ENCODE measurements at places on chromosomes 7 and 10. TPM values are rescaled to one million over a fixed set of nuclear protein-coding genes. Genes with fewer than 3 reads are reported as not detected.

Gene CYP26C1
- total RNA-seq, result not detected

Gene ELMO1
- total RNA-seq, result not detected

Gene GATA3
- total RNA-seq, result 1.7 TPM

Gene C7orf33
- not detected for total RNA-seq

Gene FZD8
- total RNA-seq, result 26.5 TPM

Gene DLX6
- 0.54 TPM for total RNA-seq

Gene UNCX
- not detected for total RNA-seq

Gene NUP42
- total RNA-seq, result 30.1 TPM

Gene TRIM73
- 2.4 TPM for total RNA-seq

Gene CLEC2L
- total RNA-seq, result not detected

Gene HOXA7
- total RNA-seq, result 5.1 TPM

GRCh38 chr10:97297556-97298222 is 5.3 kb upstream of the ARHGAP19 start:
- DNase-seq, result no peak

GRCh38 chr10:6195376-6195775 is 7.4 kb upstream of the PFKFB3 start:
- no peak for DNase-seq

DNA sequence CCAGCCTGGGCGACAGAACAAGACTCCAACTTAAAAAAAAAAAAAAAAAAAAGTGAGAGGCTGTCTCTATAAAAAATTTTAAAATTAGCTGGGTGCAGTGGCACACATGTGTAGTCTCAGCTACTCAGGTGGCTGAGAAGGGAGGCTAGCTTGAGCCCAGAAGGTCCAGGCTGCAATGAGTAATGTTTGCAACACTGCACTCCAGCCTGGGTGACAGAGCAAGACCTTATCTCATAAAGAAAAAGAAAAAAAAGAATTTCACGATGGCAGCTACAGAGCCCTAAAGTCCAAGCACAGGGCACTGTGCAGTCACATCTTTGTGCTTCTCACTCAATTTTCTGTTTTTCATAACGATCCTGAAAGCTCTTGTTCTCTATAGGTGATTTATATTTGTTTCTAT is 209.5 kb upstream of the KCTD7 start:
- no peak for DNase-seq

DNA sequence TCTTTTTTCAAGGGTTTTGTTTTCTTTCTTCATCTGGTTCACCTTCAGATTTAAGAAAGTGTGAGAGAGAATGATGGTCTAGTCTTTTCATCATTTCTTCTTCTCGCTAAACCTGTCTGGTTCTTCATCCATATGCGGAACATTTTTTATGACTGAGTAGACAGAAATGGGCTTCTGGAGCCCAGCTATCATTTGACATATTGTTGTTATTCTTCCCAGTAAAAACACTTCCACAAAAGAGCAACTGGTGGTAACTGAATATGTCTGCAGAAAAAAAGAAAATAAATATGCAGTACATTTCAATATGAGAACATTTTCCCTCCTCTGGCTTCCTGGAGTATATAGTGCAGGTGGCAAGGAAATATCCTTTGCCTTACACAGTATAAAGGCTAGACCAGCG is 209.5 kb downstream of the JCAD start:
- DNase-seq, result no peak

DNA sequence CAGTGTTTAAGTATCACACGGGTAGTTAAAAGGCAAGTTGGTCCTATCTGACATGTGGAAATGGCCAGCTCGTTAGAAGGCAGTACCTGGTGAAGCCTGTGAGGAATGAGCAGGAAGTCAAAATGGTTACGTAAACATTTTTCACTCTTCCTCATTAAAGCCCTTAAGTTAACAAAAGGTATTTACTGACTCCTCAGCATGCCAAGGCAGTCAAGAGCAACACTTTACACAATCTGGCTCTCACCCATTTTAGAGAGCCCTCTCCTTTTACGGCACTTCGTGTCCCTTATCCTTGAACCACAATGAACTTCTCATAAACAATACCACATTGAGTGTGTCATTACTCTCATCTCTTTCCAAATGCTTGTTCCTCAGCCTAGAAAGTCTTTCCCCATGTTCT is 11.0 kb upstream of the RSBN1L start:
- DNase-seq, result no peak

GRCh38 chr7:132430861-132431822 is 145.1 kb downstream of the PLXNA4 start:
- no peak for DNase-seq

DNA sequence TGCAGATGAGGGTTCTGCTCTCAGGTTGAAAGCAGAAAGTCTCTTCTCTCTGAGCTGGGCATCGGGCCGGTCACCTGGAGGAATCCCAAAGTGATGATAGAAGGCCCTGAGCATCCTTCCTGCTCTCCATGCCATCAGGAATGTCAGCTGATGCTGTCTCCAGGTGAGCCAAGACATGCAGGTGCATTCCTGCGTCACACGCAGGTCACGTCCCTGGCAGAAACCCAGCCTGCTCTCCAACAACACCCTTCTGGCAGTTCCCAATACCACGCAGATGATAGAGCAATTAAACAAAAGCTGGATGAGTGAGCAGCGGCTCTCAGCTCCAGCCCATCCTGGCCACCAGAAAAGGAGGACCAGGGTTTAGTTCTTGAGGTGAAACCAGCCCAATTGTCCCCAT is 6.9 kb upstream of the WIPI2 start:
- DNase-seq, result no peak

DNA sequence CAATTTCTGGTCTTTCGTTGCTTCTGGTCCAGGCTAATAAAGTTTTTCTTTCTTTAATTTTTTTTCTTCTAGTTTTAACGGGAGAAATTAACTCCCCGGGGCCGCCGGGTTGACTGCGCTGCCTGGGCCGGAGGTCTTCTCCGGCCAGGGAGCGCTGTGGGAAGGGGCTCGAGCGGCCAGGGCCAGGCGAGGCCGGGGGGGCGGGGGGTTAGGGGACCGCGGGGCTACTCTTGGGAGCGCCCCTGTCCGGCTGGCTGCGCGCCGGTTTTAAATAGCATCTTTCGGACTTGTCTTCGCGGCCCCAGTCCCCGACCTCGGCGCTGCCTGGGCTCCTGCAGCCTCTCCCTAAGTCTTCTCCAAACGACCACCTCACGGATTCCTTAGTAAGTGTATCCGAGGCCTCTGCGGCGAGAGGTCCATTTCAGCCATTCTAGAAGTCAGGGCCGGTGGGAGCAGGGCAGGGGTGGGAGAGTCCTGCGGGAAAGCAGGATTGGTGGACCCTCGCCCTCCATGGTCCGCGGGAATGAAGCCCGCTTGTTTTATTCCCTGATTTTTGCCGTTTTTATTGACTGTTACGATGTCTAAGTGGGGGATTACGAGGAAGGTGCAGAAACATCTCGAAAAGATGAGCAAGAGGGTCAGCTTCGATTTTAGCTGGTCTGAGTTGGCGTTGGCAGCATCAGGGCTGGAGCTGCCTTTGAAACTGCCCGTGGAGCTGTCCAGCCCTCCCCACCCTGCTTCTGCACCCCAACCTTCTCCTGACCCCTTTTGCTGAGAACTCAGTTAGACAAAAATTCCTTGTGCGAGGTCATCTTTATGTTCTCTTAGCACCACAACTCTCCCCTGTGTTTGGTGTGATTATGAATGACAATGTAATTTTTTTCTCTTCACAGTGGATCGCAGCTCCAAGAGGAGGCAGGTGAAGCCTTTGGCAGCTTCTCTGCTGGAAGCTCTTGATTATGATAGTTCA is 555 bp downstream of the PHF14 start:
- peak; percentile 38 for DNase-seq

DNA sequence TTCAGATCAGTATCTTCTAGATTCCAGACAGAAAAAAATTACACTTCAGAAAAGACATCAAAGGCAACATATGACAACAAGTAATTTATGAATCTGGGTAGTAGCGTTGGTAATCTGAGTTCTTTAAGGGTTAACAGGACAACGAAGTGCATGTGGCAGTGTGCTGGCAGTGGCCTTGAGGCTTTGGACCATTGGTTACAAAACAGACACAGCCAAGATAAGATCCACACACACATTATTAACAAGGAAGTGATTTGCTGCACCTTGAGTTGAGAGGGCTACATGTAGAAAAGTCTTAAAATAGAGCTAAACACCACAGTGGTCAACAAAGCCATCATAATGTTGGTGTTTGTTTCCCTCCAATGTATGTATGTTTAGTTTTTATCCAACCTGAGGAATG is 40.6 kb downstream of the AKR1D1 start:
- no peak for DNase-seq

GRCh38 chr10:133059093-133059470 is 28.6 kb upstream of the ADGRA1 start:
- DNase-seq, result no peak

GRCh38 chr7:1236132-1236661 is 3.5 kb downstream of the UNCX start:
- no peak for DNase-seq

- DNase-seq, result no peak
Measured at GRCh38 chr10:128622706-128623105, 496.5 kb upstream of the MKI67 start.

DNA sequence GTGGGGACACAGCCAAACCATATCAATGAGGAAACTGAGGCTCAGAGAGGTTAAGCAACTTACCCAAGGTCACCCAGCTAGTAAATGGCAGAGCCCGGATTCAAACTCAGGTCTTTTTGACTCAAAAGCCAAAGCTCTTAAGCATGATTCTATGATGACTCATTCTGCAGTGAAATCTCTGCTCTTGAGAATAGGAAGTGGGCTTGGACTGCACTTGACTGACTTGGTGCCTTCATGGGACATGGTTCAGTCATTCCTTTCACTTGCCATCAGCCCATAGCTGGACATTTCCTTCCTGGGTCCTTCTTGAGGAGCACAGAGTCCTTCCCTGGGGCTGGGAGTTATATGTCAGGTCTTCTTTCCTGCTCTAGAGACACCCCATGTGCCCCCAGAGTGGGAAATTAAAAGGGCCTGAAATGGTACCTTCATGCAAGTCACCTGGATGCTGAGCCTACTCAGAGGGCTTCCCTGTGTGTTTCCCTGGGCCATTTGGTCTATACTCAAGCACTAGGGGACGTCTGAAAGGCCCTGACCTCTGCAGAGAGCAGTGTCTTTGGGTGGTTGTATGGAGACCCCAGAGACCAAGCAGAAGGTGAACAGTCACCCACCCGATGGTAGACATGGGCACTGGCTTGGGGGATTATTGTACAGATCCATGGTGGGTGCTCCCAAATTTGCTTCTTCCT is 62.4 kb upstream of the SDK1 start:
- no peak for DNase-seq

- no peak for DNase-seq
Measured at GRCh38 chr7:28448708-28449107, 36.4 kb downstream of the CREB5 start.

DNA sequence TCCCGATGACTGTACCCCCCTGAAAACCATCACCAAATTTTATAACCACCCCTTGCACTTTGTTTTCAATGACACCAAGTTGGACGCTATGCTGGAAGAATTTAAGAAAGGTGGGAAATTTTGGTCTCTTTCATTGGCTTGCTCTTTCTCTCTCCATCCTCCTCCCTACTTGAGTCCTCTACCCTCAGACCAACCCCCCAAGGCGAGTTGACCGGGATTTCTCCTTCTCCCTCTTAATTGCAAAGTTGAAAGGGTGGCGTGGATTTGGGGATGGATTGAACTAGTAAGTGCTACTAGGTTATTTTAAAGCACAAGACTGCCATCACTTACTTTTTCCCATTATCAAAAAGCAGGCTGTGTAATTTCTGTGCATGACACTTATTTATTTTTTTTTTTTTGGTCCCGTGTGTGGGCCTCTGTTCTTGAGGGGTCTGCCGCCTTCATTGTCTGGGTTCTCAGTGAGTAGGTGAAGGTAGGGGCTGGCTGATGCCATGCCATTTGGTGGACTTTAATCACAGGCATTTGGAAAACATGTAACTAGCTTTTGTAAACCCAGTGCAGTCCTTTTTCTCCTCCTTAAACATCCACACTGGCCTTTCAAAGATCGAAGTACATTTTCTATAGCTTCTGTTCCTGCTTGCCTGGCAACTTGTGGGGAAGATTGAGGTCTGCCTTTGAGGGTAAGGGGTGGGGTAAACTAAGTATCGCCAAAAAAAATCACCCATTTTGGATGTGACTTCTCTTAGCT is 2.1 kb downstream of the CNNM2 start:
- DNase-seq, result no peak

DNA sequence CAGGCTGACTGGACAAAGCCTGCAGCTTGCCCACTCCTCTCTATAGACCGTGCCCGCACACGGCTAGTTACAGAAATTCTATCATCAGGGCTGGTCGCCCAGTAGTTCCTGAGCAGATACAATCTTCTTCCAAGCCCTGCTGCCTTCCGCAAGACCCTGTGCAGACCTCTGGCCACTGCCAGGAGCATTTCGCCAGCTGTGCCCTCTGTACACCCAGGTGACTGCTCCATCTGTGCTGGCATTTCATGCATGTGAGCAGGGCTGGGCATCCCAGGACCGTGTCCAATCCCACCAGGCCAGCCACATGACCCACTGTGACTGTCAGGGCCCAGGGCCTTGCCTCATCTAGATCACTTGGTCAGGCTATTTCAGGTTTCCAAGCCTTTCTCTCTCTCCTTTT is 36.9 kb downstream of the HSPA12A start:
- no peak for DNase-seq

Data from Caki2 (cell line).